ENCODE measurements at places on chromosomes 1 and 21.

DNA sequence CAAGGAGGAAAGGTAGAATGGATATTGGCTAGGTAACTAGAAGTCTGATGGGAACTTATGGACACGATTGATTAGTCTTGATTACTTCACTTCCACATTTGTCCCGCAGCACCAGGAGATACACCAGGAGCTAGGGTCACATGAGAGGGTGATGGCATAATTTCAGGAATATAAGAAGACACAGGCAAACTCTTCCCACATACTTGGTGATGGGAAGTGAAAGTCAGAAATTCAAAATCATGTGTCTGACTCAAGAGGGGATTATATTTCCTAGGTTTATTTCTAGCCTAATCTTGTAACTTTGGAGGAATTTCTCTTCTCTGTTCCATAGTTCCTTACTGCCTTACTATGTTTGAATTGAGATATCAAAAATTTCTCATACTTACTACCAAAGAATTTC lies 185.0 kb downstream of the PBX1 start:
- no peak for DNase-seq

DNA sequence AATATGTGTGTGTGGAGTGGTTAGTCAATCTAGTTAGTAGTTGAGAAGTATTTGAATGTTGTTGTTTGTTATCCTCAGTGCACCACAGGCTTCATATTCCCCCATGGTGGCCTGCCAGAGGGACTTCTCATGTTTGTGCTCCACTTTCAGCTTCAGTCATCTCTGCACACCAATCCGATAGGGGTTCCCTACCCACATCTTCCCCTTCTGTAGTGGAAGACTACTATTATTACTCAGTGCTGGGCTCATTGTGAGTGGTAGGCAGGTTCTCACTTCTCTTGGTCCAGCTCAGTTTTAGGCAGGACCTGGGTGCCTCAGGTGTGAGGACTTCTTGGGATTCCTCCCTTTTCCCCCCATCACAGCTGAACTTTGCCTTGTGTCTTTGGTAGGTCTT lies 14.2 kb downstream of the MT1HL1 start:
- DNase-seq, result no peak

DNA sequence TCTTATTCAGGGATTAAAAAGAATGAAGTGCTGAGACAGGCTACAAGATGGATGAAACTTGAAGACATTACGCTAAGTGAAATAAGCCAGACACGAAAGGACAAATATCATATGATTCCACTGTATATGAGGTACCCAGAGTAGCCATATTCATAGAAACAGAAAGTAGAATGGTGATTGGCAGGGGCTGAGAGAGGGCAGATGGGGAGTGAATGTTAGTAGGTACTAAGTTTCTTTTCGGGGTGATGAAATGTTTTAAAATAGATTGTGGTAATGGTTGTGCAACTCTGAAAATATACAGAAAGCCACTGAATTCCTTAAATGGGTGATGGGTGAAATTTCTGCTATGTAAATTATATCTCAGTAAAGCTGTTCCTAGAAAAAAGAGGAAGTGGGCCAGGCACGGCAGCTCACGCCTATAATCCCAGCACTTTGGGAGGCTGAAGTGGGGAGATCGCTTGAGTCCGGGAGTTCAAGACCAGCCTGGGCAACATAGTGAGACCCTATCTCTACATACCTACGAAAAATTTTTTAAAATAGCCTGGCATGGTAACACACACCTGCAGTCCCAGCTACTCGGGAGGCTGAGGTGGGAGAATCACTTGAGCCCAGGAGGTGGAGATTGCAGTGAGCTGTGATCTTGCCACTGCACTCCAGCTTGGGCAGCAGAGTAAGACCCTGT lies 15.9 kb downstream of the SLC27A3 start:
- no peak for DNase-seq

DNA sequence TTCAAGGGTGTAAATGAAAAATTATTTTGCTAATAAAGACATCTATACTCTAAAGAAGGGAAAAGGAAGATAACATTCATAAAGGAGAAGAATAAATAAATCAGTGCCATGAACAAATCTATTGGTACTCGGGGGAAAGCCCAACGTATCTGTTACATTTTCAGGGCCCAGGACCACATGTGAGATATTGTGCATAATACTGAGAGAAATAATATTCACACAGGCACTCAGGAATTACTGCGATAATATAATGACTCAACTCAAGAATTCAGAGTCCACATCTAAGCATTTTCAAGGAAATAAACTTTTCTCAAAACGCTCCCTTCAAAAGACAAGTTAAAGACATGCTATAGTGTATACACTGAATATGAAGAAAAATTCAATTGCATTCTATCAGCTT lies 108.8 kb downstream of the SMYD2 start:
- no peak for DNase-seq

DNA sequence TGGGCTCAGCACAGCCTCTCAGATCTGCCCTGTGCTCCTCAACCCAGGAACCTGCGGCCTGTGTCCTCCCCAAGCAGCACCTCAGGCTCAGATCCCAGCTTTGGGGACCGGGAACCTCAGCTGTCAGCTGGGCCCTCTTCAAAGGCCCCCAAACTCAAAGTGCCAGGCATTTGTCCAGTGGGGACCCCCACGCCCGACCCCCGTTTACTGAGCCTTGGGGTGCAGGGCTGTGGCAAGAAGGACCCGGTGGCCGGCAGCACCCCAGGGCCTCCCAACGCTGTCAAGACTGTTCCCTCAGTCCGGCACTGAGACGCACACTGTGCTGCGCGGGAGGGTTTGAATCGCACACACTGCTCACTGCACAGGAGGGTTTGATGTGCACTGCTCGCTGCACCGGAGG lies 35.0 kb downstream of the MORN1 start:
- DNase-seq, result no peak

DNA sequence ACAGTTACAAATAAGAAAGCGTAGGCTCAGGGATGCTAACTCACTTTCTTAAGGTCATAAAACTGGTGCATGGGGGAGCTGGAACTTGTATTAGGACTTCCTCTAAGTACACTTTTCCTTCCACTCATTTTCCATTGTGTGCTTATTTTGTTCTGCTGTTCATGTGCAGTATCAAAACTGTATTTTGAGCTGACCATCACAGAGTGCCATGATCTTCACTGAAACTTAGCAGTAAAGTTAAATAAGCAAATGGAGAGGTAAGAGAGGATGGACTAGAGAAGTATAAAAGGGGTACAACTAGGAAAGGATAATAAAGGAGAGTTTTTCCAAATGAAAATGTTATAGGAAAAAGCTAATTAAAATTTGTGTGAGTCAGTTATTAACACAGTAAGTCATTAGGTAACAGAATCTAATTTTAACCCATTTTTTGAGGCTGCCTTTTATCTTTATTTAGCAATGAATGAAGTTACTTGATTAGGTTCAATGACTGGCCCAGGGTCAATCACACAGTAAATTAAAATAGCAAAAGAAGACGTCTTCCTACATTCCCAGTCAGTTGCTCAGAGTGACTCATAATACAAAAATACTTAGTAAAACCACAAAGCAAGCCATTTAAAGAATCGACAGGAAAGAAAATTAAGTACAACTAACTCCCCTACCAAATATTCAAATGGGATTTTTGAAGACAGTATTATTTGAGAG lies 165.8 kb upstream of the C1orf105 start:
- DNase-seq, result no peak

DNA sequence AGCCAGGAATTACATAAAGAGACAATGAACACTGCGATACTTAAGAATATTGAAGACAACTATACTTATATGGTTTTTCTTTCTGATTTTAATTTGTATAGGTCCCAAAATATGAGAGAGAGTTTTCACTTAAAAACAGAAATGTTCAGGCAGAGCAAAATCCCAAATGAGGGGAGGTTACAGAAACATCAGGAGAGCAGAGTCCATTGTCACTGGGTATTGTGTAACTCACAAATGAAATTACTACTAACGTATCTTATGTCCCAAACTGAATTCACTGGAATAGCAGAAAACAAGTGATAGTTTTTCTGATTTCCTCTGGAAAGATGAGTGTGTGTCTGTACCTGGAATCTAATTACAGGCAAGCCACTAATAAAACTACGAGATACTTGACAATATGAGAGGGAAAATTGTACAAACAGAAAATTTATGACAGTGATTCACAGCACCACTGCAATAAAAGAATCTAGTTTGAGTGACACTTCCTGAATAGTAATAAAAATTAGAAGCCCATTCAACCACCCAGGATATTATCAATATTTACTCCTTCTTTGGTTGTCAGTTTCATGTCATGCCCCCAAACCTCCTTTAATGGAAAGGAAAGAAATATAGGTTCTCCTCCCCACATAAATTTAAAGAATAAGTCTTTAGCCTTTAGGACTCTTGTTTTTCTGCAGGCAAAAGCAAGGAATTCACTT lies 522.6 kb downstream of the ADGRL2 start:
- DNase-seq, result no peak

DNA sequence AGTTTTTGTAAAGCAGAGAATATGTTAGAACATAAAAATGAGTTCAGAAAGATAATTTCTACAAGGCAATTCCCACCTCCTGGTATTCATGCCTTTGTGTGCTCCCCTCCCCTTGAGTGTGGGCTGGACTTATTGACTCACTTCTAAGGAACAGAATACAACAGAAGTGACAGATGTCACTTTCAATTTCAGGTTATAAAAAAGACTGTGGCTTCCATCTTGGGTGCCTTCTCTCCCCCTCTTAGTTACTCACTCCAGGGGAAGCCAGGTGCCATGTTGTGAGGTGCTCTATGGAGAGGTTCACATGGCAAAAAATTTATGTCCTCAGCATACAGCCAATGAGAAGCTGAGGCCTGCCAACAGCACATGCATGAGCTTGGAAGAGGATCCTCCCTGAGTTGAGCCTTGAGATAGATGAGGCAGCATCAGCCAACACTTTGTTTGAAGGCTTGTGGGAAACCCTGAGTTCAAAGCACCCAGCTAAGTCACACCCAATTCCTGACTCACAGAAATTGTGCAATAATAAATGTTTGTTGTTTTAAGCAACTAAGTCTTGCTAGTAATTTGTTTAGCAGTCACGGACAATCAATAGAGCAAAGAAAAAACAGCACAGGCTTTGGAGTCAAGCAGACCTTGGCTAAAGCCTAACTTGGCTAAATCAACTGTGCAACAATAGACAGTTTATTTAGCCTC lies 73.5 kb upstream of the NGF start:
- DNase-seq, result no peak

DNA sequence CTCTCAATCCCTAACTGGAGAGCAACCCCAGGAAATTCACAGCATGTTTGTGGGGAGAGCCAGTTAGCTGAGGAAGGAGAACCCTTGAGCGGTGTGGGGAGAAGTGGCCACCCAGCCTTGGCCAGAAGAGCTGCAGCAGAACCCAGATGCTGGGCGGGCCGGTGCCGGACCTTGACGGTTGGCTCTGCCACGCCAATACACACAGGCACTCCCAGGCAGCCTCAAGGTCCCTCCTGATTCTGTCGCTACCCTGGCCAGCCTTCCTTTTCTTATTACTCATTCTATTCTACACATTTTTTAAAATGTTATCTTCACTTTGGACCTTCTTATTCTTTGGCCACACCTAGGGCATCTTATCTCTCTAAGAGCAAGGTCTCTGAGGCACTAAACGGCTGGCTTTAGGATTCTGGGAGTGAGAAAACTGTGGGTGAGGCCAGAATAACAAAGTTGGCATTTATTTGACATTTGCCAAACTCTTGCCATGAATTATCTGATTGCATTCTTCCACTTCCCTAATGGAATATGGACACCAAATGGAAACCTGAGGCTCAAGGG lies 50.4 kb upstream of the GPR37L1 start:
- no peak for DNase-seq

- no peak for DNase-seq
Observed at GRCh38 chr21:28865488-28866186, 127.0 kb downstream of the LTN1 start.

DNA sequence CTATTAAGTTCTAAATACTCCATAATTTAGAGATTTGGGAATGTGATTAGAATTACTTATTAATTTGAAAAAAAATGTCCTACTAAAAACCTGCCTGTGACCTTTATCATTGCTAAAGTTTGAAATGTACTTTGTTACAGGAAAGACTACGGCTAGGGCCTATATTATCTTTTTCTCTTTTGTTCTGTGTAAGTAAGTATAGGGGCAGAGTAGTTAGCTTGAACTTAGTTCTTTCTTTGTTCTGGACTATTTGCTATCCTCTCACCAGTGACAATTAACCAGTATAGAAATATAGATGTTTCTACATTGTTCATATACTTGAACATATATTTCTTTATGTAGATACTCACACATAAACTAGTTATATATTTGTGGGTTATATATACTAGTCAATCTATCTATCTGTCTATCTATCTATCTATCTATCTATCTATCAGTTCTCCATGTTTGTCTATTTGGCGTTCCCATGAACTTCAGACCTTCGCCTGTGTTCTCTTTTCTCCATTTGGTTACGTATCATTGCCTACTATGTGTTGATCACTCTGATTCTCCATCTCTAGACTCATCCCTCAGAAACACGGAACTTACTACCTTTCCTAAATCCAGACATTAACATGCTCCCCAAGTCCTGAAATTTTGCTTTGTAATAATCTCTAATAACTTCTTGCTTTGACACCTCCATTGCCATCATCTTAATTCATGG lies 3.3 kb downstream of the PTPRC start:
- DNase-seq, result no peak

- DNase-seq, result no peak
Observed at GRCh38 chr1:78210175-78210574, 164.4 kb downstream of the GIPC2 start.

DNA sequence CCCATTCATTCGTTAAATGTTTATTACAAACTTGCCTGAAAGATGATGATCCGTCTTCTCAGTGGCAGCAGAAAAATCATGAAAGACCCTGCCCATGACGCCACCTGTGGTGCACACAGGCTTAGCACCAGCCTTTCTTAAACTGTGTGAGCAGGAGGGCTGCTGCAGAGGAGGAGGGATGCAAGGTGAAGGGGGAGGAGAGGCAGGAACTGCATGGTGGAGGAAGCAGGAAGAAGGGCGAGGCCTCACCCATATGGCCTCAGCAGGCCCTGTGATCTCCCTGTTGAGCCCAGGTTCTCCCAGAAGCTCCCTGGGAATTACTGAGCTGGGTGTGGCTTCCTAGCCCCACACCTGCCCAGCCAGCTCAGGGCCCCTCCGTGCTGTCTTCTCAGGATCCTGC lies 25.0 kb upstream of the RD3 start:
- DNase-seq, result no peak

- DNase-seq, result no peak
Observed at GRCh38 chr1:247429496-247429895, 13.5 kb downstream of the NLRP3 start.

GRCh38 chr1:44174630-44175029 lies 33.2 kb upstream of the KLF18 start:
- DNase-seq, result no peak

Data from left kidney (tissue), 8 donors.